ENCODE measurements at places on chromosomes 12 and 14.

GRCh38 chr12:99910342-99910741 is 74.4 kb downstream of the ANKS1B start:
- H3K4me1 ChIP-seq = no peaks in the 10 kb centered on the region
- H3K27me3 ChIP-seq = no peaks in the 10 kb centered on the region
- no peak overlapping the region for H3K4me3 ChIP-seq
- no peaks in the 10 kb centered on the region for H3K36me3 ChIP-seq
- DNase-seq = no peak
- H3K27ac ChIP-seq = no peak overlapping the region

GRCh38 chr14:94038510-94038909 is 12.4 kb downstream of the OTUB2 start:
- no peak overlapping the region for H3K27ac ChIP-seq
- H3K4me1 ChIP-seq = no peaks in the 10 kb centered on the region
- no peak overlapping the region for H3K4me3 ChIP-seq
- no peak for DNase-seq

DNA sequence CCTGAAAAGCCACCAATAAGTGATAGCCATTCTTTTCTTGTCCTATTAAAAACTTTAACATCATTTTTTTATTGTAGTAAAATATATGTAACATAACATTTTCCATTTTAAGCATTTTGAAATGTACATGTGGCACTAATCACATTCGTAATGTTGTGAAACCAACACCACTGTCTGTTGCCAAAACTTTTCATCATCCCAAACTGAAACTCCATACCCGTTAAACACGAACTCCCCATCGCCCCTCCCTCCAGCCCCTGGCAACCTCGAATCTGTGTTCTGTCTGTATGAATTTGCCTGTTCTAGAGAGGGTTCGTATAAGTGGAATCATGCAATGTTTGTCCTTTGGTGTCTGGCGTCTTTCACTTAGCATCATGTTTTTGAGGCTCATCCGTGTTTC is 75.9 kb downstream of the CCDC92 start:
- H3K36me3 ChIP-seq = no peaks in the 10 kb centered on the region
- no peak overlapping the region for H3K4me3 ChIP-seq
- no peak overlapping the region for H3K27ac ChIP-seq
- no peaks in the 10 kb centered on the region for H3K4me1 ChIP-seq

DNA sequence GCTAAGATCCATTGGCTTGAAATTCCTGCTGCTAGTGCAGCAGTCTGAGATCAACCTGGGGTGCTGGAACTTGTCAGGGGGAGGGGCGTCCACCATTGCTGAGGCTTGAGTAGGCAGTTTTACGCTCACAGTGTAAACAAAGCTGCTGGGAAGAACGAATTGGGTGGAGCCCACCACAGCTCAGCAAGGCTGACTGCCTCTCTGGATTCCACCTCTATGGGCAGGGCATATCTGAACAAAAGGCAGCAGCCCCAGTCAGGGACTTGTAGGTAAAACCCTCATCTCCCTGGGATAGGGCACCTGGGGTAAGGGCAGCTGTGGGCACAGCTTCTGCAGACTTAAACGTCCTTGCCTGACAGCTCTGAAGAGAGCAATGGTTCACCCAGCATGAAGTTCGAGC is 191.7 kb downstream of the ALG10B start:
- H3K27me3 ChIP-seq = no peaks in the 10 kb centered on the region
- H3K4me3 ChIP-seq = no peak overlapping the region
- no peak overlapping the region for H3K27ac ChIP-seq

DNA sequence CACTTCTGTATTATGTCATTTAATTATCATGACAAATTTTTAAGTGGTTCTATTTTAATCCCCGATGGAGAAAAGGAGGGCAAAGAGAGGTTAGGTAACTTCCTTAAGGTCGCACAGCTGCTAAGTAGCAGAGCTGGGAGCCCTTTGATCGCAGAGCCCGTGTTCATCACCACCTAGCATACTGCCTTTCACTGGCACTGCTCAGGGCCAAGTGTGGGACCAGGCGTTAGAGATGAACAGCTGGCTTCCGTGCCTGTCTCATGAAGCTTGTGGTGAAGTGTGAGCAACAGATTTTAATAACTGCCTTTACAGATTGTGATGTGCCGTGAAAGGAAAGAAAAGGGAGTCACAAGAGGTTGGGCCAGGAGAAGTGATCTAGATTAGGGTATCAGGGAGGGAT is 273.6 kb downstream of the AKAP6 start:
- H3K27ac ChIP-seq = no peak overlapping the region
- no peak overlapping the region for H3K4me3 ChIP-seq
- no peak for DNase-seq
- H3K4me1 ChIP-seq = peaks cover 44% of the 10 kb centered on the region

- H3K4me1 ChIP-seq = no peaks in the 10 kb centered on the region
- no peak overlapping the region for H3K4me3 ChIP-seq
- H3K27ac ChIP-seq = no peak overlapping the region
Observed at GRCh38 chr12:84077679-84078078, 834.9 kb downstream of the SLC6A15 start.

- no peak overlapping the region for H3K4me3 ChIP-seq
- DNase-seq = no peak
- H3K4me1 ChIP-seq = no peaks in the 10 kb centered on the region
Observed at GRCh38 chr12:124213666-124214347, 81.1 kb upstream of the RFLNA start.

DNA sequence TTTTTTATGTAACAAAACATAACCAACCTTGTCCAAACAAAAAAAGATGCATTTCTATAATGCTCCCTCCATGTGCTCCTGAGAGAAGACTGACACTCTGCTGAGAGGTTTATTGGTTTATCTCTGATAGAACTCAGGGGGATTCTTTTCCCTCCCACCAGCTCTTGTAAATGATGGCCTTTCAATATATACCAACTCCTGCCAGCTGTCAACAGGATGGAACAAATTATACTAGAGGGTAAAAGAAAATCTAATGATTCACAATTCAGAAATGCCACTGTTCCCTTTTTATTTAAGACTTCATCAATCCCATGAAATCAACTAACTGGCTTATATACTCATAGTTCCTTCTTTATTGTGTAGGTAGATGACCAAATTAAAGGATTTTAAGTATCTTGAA is 25.4 kb downstream of the PSMC1 start:
- H3K36me3 ChIP-seq = peaks cover 60% of the 10 kb centered on the region
- no peak for DNase-seq
- H3K4me1 ChIP-seq = no peaks in the 10 kb centered on the region
- H3K27me3 ChIP-seq = no peaks in the 10 kb centered on the region
- H3K27ac ChIP-seq = no peak overlapping the region

DNA sequence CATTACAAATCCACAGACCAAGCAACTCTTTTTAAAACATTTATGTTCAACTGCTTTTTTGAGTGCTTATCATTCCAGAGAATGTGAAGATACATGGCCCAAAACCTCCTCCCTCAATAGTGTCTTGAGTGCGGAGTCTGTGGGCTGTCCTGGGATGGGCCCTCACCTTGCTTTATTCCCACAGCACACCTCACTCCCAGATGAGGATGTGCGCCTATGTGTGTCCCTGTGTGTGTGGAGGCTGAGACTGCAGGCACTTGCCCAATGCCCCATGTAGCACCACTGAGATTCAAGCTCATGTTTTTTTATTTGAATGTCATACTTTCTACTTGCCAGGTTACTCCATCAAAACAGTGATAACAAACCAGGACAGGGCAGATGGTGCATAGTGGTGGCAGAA is 291.7 kb downstream of the CACNA1C start:
- no peaks in the 10 kb centered on the region for H3K27me3 ChIP-seq
- H3K27ac ChIP-seq = peak overlapping the region; percentile 1
- H3K4me1 ChIP-seq = peaks cover 37% of the 10 kb centered on the region

GRCh38 chr12:105930557-105931503 is 207.9 kb downstream of the NUAK1 start:
- H3K36me3 ChIP-seq = no peaks in the 10 kb centered on the region
- no peak overlapping the region for H3K27ac ChIP-seq
- no peak for DNase-seq
- no peaks in the 10 kb centered on the region for H3K27me3 ChIP-seq
- no peak overlapping the region for H3K4me3 ChIP-seq

DNA sequence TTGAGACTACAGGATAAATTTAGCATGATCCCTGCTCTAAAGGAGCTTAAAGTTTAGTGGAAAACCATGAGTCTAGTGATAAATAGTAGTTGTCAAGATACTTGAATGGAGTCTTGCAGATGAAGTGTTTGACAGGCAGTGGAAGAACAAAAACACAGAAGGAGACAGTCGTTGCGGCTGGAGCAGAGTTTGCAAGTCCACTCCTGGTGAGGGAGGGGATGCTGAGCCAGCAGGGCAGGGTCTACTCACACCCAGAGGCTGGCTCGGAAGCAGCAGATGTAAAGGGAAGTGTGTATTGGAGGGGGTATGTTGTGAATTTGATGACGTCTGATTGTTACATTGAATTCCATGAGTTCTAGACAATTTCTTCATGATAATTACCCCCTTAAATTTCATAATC is 61.3 kb downstream of the TRAF3 start:
- no peak for DNase-seq
- H3K4me1 ChIP-seq = no peaks in the 10 kb centered on the region
- no peak overlapping the region for H3K27ac ChIP-seq
- H3K4me3 ChIP-seq = no peak overlapping the region
- H3K27me3 ChIP-seq = no peaks in the 10 kb centered on the region

DNA sequence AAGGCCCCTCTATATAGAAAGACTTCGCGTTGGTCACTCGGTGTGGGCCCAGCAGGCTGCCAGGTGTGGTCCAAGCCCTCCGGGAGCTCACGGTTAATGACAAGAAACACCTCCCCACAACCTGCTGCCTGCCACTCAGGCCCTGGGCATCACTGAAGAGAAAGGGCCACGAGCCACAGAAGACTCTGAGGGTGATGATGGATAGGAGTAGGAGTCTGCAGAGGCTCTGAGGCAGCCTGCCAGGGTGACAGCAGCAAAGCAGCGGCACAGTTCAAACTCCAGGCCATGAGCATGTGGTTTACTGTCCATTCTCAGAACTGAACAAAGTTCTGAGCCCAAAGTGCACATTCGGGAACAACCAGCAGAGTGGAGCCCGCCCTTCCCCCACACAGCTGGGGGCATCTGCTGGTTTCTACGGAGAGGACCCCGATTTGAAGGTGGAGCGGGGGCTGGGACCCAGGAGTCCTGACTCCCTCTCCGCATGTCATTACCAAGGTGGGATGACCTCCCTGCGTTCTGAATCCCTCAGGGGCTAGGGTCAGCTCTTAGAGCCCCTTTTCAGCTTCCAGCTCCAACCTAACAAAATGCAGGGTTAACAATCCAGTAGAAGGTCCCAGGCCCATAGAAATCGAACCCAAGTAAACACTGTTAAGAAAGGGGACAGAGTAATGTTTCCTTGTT is 65.8 kb downstream of the VWF start:
- DNase-seq = no peak
- H3K27me3 ChIP-seq = peaks cover 7% of the 10 kb centered on the region
- H3K4me1 ChIP-seq = peaks cover 19% of the 10 kb centered on the region
- H3K27ac ChIP-seq = no peak overlapping the region
- no peak overlapping the region for H3K4me3 ChIP-seq

GRCh38 chr14:95522116-95522515 is 5.7 kb upstream of the SYNE3 start:
- peaks cover 64% of the 10 kb centered on the region for H3K4me1 ChIP-seq
- DNase-seq = peak; percentile 58
- no peaks in the 10 kb centered on the region for H3K27me3 ChIP-seq

DNA sequence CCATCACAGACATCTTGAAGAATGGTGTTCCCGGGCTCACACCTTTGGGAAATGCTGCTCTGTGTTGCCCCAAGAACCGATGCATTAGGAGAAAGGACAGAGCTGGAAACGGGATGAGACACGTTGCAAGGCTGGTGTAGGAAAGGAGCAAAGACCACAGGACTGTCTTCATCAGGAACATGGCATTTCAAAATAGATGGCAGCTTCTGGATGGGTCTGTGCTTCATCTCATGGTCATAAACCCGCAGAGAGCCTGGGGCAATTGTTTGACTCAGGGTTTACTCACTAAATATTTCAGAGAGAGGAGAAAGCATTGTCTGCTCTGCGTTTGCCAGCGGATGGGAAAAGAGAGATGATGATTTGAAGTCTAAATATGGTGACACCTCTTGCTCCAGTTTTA is 76.3 kb downstream of the CACNA1C start:
- H3K4me3 ChIP-seq = no peak overlapping the region
- H3K4me1 ChIP-seq = peaks cover 40% of the 10 kb centered on the region
- H3K27ac ChIP-seq = no peak overlapping the region
- H3K27me3 ChIP-seq = no peaks in the 10 kb centered on the region
- no peak for DNase-seq
- peaks cover 5% of the 10 kb centered on the region for H3K36me3 ChIP-seq

GRCh38 chr14:68016255-68016914 is 196.8 kb downstream of the RAD51B start:
- no peak overlapping the region for H3K27ac ChIP-seq
- no peaks in the 10 kb centered on the region for H3K4me1 ChIP-seq
- H3K27me3 ChIP-seq = no peaks in the 10 kb centered on the region
- no peak overlapping the region for H3K4me3 ChIP-seq
- H3K36me3 ChIP-seq = no peaks in the 10 kb centered on the region

DNA sequence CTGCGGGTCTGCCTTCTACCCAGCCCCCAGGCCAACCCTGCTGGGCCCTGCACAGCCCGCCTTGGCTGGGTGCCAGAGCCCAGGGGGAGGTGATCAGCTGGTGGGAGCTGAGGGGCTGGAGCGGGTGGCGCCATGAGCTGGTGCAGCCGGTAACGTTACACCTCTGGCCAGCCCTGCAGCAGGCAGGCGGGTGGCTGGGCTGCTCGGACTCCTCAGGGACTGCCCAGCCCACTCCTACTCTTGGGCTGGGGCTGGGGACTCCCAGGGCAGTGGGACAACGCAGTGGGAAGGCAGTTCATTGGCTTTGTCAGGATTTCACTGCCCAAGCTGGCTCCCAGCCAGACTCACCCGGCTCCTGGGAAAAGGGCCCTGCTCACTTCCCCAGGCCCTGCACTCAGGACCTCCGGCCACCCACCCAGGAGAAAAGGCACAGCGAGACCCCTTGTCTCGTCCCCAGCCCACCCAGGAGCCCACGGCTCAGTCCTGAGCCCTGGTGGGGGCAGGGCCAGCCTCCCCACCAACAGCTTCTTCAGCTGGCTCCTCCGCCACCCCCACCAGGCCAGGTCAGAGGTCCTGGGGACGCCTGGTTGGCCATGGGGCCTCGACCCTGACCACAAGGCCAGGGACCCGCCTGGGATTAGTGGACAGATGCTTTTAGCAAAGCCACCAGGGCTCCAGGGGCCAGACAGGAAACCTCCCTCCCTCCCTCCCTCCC is 1.0 kb downstream of the PGF start:
- H3K27me3 ChIP-seq = no peaks in the 10 kb centered on the region
- H3K4me1 ChIP-seq = peaks cover 37% of the 10 kb centered on the region
- peaks cover under 1% of the 10 kb centered on the region for H3K36me3 ChIP-seq
- peak; percentile 54 for DNase-seq
- H3K27ac ChIP-seq = no peak overlapping the region

- no peak overlapping the region for H3K4me3 ChIP-seq
- no peak for DNase-seq
- peaks cover 54% of the 10 kb centered on the region for H3K4me1 ChIP-seq
- peaks cover 13% of the 10 kb centered on the region for H3K36me3 ChIP-seq
Observed at GRCh38 chr12:122976648-122976975, 1.6 kb downstream of the OGFOD2 start.

DNA sequence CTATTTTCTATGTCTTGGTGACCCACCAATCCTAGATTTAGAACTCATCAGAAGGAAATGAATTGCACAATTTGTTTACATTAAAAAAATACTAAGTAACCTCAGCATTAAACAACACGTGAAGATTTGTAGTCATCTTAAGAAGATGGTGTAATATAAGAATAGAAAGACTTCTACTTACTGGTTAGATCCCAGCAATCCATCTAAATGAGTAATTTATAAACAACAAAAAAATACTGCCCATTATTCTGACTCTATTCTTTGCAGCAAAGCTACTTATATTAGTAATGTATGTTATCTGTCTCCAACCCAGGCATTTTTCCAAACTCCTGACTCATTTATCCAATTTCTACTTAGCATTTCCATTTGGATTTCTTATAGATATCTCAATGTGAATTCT is 67.8 kb downstream of the CD163L1 start:
- H3K27me3 ChIP-seq = no peaks in the 10 kb centered on the region
- no peak for DNase-seq
- H3K27ac ChIP-seq = no peak overlapping the region

Measured in heart left ventricle (tissue), 16 donors.